ENCODE measurements at places on chromosomes 1 and 21.

- DNase-seq = no peak
These were observed 23.4 kb downstream of the DSTYK start for GRCh38 chr1:205188098-205188497.

- peak; percentile 31 for DNase-seq
These were observed 60.1 kb downstream of the F3 start for GRCh38 chr1:94481473-94481933.

- no peak for DNase-seq
These were observed 198.7 kb upstream of the PTBP2 start for GRCh38 chr1:96522927-96523326.

GRCh38 chr1:167268347-167268787 is 47.7 kb downstream of the POU2F1 start:
- DNase-seq = no peak

DNA sequence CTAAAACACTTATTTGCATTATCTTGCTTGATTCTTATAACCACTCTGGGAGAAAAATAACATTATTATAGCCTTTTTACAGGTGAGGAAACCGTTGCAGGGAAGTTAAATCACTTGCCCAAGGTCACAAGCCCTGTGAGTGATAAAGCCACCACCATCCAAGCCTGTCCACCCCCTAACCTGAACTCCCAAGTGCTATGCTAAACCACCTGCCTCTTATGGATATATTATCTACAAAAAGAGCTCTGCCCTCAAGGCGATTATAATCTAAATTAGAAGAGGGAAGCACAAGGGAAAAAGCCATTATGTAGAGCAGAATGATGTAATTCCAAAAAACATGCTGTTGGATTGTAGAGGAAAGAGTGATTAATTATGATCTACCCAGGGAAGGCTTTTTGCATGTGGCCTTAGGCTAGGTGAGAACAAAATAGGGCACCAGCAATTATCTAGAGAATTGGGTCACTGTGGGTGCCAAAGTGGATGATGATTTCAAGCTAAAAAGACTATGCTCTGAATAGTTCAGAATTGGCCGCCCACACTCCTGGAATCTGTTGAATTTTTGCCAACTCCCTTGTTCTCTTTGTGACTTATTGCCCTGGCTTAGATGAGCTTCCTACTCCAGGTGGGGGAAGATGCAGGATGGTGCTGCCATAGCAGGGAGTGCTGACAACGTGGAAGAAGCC is 205.3 kb downstream of the FGGY start:
- DNase-seq = no peak

- DNase-seq = no peak
These were observed 2.0 kb downstream of the PBX1 start for GRCh38 chr1:164561007-164561406.

DNA sequence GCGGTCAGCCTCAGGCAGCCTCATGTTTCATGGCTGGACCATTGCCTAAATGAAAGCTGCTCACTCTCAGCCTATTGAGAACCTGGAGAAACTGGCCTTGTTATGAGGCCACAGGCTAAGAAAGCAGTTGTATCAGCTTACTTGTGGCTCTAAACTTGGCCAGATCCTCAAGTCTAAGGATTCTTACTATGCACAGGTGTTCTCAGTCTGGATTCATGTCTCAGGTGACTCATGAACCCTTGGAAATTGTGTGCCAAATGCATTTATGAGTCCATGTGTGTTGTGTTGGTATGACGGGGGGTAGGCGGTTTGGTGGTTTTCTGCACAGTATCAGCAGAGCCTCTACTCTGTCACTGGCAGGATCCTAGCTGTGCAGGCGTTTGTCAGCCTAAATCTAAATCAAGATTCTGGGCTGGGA is 90.4 kb downstream of the ROR1 start:
- no peak for DNase-seq

GRCh38 chr1:180953291-180954004 is 40.8 kb downstream of the KIAA1614 start:
- peak; percentile 16 for DNase-seq

DNA sequence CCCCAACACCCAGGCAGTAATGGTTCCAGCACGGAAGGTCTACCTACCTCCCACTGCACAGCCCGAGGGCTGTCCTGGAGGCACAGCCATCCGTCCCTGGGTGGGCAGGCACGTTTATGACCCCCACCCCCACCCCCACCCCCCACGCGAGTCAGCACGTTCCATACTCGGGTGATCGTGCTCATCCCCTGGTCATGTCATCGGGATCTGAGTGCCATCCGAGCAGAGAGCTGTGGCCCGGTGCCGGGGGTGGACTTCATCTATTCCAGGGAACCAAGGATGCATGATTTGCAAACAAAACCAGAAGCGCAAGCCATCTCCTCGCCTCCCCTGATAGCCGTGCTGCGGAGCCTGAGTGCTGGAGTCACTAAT is 1.1 kb downstream of the TSPEAR start:
- DNase-seq = no peak

- peak; percentile 39 for DNase-seq
These were observed 685 bp upstream of the VAMP4 start for GRCh38 chr1:171742577-171742922.

- no peak for DNase-seq
These were observed 90.5 kb downstream of the LAMC2 start for GRCh38 chr1:183276386-183277080.

DNA sequence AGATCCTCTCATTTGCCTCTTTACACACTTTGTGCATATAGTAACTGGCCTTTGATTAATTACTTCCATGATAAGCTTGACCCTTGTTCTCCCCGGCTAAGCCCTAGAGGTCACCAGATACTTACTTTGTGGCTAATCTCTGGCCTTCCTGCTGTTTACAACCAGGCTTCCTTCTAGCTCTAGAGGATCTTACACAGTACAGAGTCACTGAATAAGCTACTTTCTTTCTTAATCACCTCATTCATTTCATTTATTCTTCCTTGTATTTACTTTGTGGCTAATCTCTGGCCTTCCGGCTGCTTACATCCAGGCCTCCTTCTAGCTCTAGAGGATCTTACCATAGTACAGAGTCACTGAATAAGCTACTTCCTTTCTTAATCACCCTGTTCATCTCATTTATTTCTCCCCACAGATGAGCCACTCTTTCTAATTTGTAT is 144.3 kb upstream of the C1orf21 start:
- no peak for DNase-seq

- no peak for DNase-seq
These were observed 29.8 kb downstream of the SHISAL2A start for GRCh38 chr1:52662645-52663313.

DNA sequence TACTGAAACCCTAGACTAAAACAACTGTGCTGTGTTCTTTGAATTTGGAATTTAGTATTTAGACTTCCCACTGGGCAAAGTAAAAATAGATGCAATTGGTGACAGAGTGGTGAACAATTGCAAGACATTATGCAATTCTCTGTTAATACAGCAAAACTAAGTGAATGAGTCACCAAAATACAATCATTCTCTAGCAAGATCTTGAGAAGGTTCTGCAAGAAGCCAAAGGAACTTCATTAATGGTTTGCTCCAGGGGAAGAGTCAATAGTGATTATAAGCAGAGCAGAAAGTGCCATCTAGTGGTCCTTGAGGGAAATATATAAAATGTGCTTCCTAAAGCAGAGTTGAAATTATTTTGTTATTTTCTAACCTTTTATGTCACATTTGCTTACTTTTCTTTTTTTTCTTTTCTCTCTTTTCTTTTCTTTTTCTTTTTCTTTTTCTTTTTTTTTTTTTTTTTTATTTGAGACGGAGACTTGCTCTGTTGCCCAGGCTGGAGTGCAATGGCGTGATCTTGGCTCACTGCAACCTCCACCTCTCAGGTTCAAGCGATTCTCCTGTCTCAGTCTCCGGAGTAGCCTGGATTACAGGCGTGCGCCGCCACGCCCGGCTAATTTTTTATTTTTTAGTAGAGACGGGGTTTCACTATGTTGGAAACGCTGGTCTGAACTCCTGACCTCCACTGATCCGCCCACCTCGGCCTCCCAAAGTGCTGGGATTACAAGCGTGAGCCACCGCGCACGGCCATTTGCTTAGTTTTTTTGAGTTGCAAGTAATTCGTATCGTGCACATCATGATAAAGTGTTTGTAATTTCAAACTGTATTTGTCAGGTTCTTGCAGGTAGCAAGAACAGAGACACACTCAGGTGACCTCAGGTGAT is 99.2 kb downstream of the CTH start:
- no peak for DNase-seq

DNA sequence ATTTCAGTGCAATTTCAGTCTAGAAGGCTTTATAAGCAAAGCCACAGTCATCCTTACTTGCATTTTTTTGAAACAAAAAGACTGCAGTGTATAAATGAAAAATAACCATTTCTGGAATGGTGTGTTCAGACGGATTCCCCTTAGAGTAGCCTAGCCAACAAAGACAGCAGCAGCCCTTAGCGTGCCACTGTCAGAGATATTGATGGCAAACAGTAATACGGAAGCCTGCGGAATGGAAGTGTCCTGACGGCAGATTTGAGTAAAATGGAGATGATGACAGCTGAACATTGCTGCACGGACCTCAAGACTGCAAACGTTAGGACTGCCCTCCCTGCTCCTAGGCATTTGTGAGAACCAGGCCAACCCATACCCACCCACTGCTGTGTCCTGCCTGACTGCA is 54.7 kb downstream of the PDE9A start:
- no peak for DNase-seq

DNA sequence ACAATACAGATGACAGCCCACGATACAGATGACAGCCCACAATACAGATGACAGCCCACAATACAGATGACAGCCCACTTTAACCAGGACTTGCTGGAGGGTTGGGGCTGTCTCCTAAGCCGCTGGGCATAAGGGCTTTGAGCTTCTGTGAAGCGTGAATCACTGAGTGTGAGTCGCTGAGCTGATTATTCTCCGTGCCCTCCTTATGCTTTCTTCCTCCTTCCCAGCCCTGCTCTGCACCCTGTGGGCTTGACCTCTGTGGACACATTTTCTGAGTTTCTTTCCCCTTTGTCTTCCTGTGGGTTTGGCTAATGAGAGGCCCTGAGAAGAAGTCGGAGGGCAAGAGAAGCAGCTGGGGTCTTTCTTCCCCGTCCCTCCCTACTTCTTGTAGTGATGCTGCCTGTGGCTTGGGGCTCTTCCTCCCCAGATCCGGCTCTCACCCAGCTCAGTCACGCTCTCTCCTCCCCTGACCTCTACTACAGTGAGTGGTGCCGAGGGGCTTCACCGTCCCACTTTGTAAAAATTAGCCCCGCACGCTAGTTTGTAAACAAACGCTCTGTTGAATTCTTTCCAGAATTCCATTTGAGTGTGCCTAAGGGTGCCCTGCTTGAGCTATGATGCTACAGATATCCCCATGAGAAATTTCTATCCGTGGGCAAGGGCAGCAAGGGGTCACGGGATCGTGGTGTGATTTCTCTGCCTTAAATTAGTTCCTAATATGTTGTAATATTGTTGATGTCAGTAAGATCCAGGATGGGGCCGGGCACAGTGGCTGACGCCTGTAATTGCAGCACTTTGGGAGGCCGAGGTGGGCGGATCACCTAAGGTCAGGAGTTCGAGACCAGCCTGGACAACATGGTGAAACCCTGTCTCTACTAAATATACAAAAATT is 46.4 kb upstream of the SOD1 start:
- no peak for DNase-seq

- DNase-seq = no peak
These were observed 108.7 kb downstream of the PRDM2 start for GRCh38 chr1:13808729-13809131.

GRCh38 chr1:165903672-165904071 is 76.3 kb downstream of the UCK2 start:
- no peak for DNase-seq

DNA sequence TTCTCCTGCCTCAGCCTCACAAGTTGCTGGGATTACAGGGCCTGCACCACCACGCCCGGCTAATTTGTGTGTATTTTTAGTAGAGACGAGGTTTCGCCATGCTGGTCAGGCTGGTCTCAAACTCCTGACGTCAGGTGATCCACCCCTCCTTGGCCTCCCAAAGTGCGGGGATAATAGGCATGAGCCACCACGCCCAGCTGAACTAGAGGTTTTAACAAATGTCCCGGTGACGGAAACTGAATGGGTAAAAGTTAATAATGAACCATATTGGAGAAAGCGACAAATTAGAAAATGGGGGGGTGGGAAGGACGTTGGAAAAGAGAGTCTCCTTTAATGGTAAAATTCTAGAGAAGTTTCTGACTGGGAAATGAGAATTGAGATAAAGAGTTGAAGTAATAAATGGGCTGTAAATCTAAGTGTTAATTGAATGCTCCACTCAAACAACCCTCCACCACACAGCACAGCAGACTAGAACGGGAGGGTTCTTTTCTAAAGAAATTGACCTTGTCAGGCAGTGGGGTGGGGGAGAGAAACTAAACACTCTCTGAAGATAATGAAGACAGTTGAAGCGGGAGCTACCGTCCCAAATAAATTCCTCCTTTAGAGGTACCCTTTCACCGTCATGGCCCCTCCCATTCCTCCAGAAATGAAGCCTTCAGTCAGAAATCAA is 46.9 kb upstream of the PUM1 start:
- DNase-seq = no peak

DNA sequence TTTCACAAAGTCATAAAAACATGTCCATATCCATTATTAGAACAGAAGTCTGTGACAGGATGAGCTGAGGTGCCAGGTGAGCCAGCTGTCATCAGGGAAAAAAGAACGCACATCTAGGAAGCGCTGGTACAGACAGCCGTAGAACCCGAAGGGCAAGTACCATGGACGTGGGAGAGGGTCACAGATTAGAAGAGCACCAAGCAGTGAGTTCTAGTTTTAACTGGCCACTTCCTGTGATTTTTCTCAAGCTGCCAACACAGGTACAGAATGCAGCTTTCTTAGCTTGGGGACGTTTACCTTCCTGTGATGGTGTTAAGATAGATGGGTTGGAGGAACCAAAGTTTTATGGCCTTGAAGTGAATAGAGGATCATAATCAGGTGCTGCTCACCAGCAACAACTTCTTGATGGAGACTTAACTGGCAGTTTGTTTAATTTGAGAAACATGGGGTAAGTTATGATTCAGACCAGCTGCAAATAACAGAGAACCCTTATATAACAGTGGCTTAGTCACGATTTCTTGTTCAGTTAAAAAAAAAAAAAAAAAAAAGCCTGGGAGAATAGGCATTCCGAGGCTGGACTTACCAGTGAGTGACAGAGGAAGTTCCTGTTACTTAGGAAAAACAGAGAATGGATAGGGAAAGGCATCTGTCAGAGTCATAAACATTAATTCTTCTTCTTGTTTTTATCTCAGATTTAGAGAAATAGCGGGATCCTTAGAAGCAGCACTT is 30.9 kb downstream of the AGT start:
- DNase-seq = no peak

DNA sequence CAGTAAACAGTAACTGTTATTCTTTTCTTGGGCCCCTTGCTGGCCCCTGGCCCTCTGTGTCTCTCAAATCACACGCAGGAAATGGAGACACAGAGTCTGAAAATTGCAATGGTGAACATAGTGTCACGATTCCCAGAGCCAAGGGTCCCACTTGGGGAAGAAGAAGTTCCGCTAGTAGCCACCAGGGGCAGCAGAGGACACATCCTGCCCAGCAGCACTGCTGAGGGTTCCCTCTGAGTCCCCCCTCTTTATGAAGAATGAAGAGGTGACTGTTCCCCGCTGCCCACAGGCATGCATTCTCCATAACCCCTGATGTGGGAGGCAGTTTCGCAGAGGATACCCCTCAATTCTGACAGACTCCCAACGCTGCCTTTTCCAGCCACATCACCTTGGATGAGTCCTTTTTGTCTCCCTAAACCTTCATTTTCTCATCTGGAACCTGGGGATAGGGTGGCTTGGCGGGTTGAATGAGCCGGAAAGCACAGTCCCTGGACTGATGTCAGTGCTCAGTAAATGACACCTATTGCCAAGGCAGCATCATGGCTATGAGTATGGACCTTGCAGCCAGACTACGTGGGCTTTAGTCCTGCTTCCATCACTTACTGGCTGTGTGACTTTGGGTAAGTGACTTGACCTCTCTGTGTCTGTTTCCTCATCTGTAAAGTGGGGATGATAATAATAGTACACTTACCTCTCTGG is 238.0 kb upstream of the TMEM51 start:
- DNase-seq = peak; percentile 35

Data from CD4-positive, alpha-beta T cell treated with Interleukin-17A for 4 hours (primary cell).